ENCODE measurements at places on chromosomes 4 and X.

DNA sequence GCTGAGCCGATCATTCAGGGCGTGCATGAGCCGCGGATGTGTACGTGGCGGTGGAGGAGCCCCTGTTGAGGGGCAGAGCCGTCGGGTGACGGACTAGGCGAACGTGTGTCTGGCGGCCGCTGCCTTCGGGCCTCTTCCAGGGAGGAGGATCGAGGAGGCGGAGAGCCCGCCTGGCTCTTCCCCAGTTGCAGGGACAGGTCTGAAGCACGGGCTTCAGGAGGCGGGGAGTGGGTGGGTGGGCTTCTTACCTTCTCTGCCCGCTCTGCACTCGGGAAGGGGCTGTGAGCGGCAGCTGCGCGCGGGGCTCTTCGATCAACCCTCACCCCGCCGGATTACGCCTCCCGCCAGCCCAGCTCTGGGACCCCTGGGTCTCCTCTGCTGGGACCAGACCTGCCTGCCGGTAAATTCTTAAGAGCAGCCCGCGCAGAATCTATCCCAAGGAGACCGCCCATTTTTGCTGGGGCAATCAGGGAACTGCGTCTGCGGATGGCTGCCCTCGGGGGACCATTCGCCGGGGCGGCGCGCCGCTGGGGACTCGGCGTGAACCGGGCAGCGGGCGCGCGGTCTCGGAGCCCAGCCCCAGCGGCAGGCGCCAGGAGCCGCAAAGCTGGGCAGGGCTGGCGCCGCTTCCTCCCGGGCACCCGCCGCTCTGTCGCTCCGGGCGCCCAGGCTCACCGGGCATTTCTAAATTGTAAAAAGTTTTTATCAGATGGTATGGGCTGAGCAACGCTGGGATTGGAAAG lies 4.9 kb downstream of the PLAC8 start:
- DNase-seq: peak; percentile 1

- DNase-seq: no peak
These were observed 103.4 kb downstream of the SLC7A11 start for GRCh38 chr4:138138774-138139173.

- no peak for DNase-seq
These were observed 611.0 kb downstream of the KCTD8 start for GRCh38 chr4:43837604-43838003.

DNA sequence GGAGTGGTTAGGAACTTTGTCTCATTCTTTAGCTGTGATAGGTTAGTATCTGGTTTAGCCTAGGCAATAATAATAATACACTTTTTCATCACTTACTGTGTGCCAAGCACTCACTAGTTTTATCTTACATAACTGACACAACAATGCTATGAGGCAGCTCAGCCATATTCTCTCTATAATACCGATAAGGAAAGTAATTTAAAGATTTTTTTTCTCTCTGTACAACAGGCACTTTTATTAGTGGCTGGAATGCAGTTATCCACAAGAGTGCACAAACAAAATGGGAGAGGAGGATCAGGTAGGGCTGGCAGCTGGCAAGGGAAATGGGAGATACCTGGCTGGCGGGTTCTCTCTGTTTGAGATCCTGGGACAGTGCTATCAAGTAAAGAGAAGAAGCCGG lies 7.6 kb downstream of the RELL1 start:
- DNase-seq: no peak

DNA sequence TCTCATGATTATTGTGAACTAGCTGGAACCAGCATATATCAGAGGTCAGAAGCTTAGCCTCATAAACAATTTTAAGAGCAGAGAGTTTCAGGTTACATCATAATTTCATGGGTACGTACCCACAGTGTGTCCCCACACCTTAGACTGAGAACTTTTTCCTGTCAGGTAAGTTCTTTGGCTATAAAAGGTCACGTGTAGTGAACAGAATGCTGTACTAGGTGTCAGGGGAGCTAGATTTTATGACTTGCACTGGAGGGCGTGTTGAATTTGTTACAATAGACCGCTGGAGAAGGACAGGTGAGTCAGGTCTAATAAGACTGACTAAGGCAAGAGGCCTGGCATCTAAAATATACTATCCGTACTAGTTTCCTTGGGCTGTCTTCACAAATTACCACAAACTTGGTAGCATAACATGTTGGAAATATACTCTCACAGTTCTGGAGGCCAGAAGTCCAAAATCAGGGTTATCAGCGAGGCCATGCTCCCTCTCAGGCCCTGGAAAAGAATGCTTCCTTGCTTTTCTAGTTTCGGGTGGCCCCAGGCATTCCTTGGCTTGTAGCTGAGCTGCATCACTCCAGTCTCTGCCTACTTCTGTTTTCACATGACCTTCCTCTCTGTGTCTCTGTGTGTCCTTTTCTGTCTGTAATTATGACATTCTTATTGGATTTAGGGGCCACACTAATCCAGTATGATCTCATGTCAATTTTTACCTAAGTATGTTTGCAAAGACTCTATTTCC lies 512.0 kb upstream of the NR3C2 start:
- DNase-seq: no peak

DNA sequence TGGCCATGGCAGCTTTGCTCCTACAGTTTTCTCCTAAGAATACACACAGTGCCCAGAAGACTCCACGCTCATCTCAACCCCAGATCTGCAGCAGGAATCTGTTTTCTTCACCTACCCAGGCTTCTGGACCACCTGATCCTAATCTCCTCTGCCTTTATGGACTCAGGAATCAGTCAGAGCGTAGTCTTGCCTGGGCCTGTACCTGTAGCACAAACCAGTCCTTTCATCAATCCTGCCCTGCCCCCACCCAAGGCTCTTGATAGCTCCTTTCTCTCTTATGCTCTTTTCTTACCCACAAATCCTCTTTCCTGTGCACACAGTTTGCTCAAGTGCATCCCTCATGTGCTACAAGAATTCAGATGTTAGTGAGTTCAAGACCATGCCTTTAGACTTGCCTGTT lies 89.7 kb downstream of the ZNF718 start:
- no peak for DNase-seq

DNA sequence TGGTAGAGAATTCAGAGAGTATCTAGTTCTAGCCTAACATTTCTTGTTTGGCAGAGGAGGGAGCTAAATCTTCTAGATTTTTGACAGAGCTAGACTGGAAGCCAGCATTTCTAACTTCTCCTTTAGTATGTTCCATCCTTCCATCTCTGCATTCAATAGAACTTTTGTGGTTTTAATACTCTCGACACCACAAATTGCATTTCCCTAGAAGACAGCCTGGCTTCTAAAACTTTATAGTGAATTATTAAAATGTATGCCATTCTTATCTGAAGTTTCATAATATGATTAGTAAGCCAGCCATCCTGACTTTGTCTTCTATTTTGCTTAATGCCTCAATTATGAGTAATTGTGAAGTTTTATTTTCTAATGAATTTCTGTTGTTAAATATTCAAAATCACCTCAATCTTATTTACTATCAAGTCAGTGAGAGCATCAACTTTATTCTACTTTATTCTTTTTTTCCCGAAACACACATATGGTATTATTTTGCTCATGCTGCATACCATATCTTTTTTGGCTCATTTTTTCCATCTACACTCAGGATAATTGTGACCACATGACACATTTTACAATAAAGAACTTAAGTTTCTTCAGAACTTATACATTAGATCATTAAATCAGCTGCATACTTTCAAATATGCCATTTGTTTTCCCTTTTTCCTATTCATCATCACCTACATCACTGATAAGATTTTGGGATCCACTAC lies 30.2 kb downstream of the EDNRA start:
- DNase-seq: no peak

Data from NCI-H1694 (cell line).